Heart right ventricle (tissue), 16 donors: ENCODE measurements at places on chromosomes 12 and 14.

DNA sequence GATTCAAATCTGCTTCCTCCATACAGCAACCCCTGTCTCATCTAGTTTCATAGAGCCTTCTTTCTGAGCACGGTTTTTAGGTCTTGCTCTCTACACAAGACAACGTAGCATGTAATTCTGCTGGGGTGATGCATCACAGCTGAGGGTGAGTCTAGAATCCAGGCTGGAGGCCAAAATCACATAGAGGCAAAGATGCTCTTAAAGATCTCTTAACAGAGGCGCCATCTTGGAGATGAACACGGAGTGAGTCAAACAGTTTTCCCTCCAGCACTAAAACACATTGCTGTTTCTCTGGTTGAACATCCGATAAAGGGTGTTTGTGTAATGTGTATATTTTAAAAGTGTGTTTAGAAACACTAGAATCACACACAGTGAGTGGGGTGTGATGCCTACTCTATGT, 78.9 kb downstream of the NOS1 start:
- no peak for DNase-seq

DNA sequence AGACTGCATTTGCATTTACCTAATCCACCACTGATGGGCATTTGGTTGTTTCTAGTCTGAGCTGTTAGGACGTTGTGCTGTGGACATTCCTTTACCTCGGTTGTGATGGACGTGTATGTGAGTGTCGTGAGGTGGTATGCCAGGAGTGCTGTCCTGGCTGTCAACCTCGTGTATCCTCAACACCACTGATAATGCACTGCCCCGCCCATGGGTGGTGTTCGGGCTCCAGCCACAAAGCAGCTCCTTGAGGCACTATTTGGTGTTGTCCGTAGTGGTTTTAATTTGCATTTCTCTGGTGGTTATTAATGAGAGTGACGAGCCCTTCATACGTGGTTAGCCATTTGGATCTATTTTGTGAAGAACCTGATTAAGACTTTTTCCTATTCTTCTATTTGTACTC, 87.6 kb downstream of the PPP2R5C start:
- DNase-seq, result no peak

DNA sequence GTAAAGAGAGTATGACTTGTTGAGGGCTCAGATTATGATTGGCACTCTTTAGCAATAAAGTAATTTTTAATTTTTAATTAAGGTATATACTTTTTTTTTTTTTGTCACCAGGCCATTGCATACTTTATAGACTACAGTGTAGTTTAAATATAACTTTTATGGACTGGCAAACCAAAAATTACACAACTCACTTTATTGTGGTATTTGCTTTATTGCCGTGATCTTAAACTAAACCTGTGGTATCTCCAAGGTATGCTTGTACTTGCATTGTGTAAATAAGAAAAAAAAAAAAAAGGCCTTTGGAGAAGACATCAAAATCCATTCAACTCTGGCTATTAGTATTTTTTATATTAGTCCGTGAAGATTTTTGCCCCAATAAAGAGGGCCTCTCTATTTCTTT, 646.7 kb upstream of the FOXG1 start:
- DNase-seq, result no peak

DNA sequence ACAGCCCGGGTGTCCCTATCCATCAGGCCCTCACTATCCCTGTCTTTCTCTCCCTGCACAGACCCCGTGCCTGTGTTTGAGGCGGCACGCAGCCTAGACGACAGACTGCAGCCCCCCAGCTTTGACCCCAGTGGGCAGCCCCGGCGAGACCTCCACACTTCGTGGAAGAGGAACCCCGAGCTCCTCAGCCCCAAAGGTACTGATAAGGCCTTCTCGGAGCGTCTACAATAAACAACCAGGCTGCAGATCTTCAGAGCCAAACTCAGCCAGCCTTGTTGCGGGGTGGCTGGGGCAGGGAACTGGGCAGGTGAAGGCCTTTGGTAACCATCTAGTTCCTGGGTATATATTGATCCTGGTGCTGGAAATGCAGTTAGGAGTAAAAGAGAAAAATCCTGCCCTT, 77.5 kb downstream of the PHETA1 start:
- DNase-seq, result no peak

DNA sequence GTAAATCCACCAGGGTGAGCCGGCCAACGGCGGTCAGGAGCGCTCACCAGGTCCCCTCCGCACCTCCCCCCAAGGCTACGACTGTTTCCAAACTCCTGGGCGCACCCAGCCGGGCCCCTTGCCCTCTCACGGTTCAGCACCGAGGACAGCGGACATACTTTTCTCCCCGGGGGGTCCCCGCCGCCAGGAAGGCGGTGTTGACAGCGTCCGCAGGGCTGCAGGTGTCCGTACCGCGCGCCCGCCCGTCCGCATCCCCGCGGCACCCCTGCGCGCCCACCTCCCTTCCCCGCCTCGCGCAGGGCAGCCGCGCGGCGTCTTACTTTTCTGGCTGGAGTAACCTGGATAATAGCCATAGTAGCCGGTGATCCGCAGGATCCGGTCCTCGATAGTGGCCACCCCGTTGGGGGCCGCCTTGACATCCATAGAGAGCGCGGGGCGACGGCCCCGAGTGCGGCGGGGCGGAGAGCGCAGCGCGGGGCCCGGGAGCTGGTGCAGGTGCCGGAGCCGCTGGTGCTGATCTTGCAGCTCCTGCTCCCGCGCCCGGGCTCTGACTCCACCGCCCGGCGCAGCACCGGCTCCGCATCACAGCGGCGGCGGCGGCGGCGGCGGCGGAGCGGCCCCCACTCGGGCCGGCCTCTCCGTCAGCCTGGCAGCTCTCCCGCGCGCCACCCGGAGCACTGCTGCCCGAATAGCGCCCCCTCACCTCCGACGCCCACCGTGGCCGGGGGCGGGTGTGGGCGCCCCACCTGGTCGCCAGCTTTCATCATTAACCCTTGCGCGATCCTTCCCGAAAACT, at the start of gene SLC35F4:
SLC35F4 (minus strand) TSS at position 690 of the 796 bp plus-strand sequence.
- no peak for DNase-seq

GRCh38 chr12:111010061-111010460, 89.7 kb upstream of the MYL2 start:
- no peak for DNase-seq

- DNase-seq, result no peak
These were observed 114.9 kb downstream of the SAMD4A start for GRCh38 chr14:54681811-54682261.

- DNase-seq, result no peak
These were observed 98.4 kb downstream of the LGMN start for GRCh38 chr14:92649934-92650545.

DNA sequence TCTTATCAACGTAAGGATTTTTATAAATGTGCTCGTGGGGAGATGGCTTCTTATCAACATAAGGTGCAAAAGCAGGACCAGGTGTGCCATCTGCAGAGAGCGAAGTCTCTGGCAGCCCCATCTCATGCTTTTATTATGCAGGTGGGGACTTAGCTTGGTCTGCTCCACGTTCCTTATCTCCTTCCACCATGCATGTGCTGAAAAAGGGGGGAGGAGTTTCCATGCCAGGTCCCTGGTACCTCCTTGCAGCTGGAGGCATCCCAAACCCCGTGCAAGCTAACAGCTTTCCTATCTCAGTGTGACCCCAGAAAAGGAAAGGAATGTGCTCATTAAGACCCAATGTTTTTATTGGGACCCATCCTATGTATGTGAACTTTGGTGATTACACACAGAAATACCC, 608.5 kb downstream of the TMEM121 start:
- DNase-seq, result no peak

GRCh38 chr12:88035907-88036289, 6.7 kb upstream of the C12orf50 start:
- DNase-seq, result no peak

DNA sequence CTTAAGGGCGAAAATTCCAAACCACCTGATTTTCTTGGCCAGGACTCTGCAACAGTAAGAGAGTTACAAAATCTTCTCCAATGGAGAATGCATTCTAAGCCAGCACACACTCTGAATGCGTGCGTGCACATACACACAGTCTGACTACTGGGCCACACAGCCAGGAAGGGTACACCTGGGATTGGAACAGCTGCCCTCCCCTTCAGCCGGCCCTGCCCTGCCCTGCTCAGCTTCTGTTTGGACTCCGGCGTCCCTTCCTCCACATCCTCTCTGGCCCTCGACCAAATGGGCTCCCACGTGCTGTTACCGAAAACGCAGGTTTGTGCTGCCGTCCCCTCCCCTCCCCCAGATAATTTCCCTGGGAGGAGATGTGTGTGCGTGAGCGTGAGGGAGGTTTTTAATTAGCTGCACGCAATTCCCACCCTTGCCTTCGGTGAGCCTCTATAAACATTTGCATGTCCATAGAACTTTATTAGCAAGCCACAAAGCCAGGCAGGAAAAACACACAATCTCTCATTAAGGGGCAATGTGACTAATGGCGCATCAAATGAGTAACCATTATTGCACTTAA, 43.0 kb downstream of the CCNK start:
- no peak for DNase-seq

GRCh38 chr12:10701843-10702242, 21.3 kb downstream of the YBX3 start:
- DNase-seq, result no peak

DNA sequence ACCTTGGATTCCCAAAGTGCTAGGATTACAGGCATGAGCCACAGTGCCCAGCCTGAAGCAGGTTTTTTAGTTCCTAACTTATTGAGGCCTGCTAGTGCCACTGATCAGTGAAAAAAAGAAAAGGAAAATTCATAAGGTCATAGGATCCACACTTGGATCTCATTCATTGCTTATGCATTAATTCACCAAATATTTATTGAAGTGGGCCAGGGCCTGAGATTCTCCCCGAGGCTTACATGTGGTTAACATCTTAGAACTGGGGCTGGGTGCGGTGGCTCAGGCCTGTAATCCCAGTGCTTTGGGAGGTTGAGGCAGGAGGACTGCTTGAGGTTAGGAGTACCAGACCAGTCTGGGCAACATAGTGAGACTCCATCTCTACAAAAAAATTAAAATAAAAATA, 29.5 kb upstream of the MAP1LC3B2 start:
- no peak for DNase-seq

- no peak for DNase-seq
These were observed 493.8 kb downstream of the RPS29 start for GRCh38 chr14:49092345-49092744.

DNA sequence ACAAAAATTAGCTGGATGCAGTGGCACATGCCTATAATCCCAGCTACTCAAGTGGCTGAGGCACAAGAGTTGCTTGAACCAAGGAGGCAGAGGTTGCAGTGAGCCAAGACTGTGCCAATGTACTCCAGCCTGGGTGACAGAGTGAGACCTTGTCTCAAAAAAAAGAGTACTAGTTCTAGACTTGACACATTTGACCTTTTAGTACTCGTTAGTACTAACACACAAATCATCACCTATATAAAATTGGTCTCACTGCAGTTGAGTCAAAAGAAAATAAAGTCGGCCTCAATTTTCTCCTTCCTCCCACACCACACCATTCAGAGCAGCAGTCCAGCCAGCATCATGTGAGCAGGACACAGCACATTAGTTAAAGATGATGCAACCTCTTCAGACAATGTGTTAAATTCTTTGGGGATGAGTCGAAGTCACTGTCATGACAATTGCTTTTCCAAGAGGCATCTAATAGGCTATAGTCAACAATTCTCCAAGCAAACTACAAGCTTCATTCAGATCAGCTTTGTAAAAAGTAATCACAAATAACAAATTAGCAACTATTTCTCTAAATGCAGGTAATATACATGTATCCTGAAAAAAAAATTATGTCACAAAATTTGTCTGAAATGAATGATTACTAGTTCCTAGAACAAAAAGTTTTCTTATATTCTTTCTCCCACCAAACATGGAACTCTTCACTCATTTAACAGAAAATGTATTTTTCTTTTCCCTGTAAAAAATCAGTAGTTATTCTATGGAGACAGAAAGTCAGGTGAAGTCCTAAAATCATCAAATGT, 55.6 kb downstream of the CLIP1 start:
- DNase-seq, result no peak

DNA sequence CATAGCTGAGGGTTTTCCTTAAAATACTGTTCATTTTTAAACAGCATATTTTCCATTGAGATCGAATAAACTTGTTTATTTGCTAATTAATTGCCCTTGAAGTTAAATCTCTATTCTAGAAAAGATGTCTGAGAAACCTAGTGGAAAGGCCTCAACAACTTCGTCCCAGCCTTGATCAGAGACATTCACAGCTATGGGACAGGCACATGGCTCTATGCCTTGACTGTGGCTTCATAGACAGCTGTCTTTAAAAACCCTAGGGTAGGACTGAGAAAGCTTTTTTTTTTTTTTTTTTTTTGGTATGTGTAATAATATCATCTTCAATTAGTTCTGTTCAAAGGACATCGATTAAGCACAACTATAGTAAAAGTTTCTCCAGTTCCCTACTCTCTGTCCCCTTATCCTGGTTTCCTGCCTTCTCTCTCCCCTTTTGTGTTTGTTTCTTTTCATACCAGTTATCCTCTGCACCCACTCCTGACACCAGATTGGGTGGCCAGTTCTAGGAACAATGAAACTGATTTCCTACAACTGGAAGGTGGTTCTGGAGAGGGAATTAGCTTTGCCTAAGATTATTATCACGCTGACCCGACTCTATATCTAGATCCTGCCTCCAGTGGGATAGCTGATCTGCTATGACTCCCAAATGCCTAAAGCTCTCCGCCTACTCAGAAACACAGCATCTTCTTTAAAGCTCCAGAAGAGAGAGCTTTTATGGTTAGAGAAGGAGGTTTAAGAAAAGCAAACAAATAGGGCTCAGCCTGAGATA, 20.3 kb downstream of the SOCS2 start:
- no peak for DNase-seq

DNA sequence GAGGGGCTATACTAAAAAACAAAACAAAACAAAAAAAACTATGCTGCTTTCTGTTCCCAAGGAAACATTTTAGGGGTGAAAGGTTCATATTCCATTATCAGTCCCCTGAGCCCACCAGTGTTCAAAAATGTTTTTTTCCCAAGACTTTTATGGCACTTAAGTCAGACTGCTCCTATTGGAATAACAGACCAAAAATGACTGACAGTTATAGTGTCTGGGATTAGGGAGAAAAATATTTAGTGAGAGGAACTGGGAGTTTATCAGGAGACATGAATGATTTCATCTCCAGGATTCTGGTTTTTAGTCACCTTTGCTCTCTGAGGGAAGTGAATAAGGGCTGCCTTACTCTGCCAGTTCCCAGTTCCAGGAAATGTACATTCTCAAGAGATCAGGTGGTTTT, 68.0 kb downstream of the PDE3A start:
- DNase-seq, result no peak
